ENCODE measurements at places on chromosomes 16 and 17.

GRCh38 chr16:58464047-58464915, 35.7 kb upstream of the NDRG4 start:
- DNase-seq, result no peak

DNA sequence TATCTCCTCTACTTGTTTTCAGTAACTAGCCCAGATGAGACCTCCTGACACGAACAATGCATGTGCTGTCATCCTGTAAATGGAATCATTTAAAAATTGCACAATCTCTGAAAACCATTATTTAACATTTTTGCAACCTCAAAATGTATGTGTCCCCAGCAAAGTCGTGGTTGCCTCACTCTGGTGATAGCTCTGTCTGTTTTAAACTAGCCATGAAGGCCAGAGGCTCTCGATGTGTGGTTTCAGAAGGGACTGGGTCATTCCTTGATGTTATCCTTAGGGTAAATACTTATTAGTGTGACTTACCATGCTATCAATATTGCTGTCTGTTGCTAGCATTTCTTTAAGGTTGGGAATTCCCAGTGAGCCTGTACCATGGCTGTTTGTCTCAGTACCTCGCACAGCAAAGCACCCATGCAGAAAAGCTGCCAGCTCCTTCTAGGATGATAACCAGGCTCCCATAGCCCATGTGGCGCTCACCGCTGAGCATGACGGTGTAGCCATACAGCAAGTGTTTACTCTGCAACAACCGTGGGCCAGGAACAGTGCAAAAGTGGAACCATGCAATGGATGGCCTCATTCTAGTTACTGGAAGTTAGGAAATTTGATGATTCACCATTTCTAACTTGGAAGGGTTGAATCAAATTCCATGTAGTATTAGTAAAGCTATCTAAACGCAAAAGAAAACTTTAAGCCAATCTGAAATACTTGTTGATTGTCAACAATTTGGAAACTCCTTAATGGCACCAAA, 2.9 kb upstream of the PGS1 start:
- no peak for DNase-seq

- no peak for DNase-seq
Observed at GRCh38 chr16:71244521-71244920, 14.0 kb upstream of the HYDIN start.

GRCh38 chr17:59516451-59516850, 49.0 kb upstream of the DHX40 start:
- DNase-seq, result no peak

GRCh38 chr17:57403236-57403635, 146.9 kb downstream of the MSI2 start:
- DNase-seq, result no peak

DNA sequence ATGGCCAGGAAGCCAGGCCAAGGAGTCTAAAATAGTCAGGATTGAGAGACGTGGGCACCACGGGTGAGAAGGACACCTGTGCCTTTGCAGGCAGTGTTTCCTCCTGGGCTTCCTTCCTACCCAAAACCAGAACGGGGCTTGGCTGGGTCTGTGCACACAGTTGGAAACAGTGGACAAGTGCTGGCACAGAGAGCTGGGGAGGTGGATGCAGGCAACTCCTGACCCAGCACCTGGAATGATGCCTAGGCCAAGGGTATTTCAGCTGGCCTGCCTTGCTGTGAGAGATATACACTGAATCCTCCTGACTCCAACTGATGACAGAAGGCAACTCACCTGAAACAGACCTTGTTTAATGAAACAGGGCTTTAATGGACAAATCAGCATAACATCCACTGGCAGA, 186.2 kb downstream of the SLC39A11 start:
- no peak for DNase-seq

- DNase-seq, result no peak
Observed at GRCh38 chr17:8563981-8564602, 66.4 kb downstream of the MYH10 start.

GRCh38 chr17:35046245-35046644, 17.3 kb downstream of the RFFL start:
- no peak for DNase-seq

- no peak for DNase-seq
Observed at GRCh38 chr17:50275279-50275678, 1.0 kb downstream of the TMEM92 start.

DNA sequence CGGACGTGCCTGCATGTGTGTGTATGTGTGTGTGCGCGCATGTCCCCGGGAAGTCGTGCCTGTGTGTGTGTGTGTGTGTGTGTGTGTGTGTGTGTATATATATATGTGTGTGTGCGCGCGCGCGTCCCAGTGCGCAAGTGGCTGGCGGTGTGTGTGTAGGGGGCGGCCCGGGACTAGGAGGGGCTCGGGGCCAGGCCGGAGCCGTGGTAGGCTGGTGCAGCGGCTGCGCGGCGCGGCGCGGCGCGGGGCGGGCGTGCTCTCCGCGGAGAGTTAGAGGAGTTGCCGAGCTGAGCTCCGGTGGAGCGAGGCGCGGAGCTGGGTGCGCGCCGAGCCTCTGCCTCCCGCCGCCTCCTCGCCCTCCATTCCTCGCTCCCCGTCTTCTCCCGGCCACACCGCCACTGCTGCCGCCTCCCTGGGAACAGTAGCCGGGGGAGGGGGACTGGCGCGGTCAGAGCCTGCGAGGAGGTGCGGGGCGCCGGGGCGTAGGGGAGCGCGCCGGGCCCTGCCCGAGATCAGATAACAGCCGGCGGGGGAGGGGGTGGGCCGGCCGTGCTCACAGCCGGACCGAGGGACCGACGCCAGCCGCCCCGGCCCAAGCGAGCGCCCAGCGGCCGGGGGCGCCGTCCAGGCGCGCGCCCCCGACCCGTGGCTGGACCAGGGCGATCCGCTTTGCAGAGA, at the start of gene KCNJ12:
TSS of gene KCNJ12 (plus strand) at position 277 of the 678 bp plus-strand sequence. CDS start 38,986 bp downstream, outside the sequence.
- no peak for DNase-seq

- no peak for DNase-seq
Observed at GRCh38 chr17:45155029-45155428, 6.6 kb upstream of the HEXIM2 start.

DNA sequence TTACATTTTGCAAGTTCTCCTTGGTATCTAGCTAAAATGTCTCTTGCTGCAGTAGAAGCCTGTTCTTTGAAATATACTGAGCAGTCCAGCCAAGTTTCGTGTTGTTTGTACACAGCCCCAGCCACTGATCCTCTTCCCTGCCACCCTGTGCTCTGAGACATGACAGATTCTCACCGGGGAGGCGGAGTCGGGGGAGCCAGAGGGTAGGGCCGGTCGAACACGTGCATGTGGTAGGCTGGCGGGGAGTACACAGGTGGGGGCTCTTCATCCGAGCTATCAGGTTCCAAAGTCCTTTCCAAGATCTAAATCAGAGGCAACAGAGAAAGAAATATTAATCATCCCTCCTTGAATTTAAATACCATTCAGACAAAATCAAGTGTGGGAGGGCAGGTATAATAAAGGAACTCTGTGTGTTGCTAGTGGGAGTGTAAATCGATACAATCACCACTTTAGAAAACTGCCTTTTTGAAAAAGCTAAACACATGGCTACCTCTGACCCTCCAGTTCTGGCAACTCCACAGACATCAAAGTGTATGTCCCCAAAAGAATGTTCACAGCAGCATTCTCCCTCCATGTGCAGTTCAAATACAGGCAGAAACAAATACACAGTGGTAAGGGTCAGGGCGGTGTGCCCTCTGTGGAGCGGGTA, 29.7 kb upstream of the MRPS23 start:
- no peak for DNase-seq

- no peak for DNase-seq
Observed at GRCh38 chr16:9170470-9170869, 79.0 kb downstream of the HAPSTR1 start.

GRCh38 chr16:54568906-54569807, 282.6 kb upstream of the IRX3 start:
- peak; percentile 21 for DNase-seq

- DNase-seq, result no peak
Observed at GRCh38 chr16:21101631-21102420, 48.8 kb downstream of the DNAH3 start.

DNA sequence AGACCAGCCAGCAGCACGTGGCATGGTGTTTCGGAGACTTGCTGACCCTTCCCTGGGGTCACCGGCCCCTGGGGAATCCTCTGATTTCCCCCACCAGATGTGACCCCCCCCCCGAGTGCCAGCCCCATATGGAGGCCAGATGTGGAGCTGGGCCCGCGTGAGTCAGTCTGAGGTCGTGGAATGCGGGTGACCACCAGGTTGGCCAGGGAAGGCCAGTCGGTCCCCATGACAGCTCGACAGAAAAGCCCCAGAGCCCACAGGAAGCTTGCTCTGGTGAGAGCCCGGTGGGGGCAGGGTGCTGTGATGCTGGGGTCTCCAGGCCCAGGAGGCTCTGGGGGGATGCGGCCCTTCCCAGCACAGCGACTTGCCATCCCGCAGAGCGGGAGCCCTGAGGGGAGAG, 209.0 kb downstream of the NTN1 start:
- no peak for DNase-seq

DNA sequence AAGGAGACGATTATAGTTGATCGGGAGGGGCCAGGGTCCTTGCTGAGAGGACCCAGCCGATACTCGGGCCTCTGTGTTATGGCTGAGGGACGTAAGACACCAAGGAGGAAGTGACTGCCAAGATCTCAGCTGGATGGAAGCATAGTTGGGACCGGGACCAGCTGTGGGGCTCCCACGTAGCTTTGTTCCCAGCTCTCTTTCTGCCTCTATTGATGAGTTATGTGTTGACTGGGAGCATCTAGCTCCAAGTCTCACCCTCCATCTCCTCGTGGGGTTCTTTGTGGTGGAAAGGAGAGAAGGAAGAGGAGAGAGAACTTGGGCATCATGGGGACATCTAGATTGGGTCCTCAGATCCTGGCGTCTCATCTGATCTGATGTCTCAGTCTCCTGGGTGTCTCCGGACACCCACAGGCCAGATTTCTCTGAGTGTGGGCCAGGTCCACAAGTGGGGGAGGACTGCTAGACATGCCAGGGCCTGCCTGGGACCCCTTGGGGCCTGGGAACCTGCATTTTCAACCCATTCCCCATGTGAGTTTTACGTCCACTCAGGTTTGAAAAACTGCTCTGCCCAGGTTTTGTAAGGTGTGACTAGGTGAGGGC, 1.0 kb downstream of the MGRN1 start:
- DNase-seq, result no peak

DNA sequence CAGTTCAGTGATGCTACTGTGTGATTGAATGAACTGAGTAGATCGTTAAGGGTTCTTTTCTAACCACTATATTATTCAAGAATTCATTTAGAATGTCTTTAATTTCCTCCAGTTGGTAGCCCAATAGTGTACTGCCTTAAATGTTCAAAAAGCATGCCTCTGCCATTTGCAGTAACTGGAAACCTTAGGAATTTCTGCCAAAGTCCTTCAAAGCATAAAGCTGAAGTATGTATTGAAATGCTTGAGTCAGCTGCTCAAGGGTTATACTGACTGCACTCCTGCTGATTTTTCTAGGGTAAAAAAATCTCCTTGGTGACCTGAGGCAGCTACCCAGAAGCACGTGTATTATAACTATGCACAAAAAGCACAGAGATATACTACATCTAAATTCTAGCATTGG, 56.5 kb downstream of the SNTB2 start:
- DNase-seq, result no peak

DNA sequence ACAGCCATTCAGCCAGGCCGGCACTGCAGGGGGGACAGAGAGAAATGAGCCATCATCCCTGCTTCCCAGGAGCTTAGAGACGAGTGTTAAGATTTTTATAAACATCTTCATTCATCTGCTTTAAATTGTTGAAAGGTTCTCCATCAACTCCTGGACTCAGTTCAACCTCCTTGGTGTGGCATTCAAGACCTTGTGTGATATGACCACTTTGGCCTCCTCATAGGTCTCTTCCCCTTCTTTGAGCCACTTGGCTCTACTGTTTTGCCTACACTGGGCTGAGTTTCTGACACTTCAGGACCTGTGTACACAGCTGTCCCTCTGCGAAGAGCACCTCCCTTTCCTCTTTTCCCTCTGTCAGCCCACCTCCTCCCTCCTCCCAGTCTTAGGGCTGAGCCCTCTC, 4.3 kb downstream of the DOC2B start:
- no peak for DNase-seq

DNA sequence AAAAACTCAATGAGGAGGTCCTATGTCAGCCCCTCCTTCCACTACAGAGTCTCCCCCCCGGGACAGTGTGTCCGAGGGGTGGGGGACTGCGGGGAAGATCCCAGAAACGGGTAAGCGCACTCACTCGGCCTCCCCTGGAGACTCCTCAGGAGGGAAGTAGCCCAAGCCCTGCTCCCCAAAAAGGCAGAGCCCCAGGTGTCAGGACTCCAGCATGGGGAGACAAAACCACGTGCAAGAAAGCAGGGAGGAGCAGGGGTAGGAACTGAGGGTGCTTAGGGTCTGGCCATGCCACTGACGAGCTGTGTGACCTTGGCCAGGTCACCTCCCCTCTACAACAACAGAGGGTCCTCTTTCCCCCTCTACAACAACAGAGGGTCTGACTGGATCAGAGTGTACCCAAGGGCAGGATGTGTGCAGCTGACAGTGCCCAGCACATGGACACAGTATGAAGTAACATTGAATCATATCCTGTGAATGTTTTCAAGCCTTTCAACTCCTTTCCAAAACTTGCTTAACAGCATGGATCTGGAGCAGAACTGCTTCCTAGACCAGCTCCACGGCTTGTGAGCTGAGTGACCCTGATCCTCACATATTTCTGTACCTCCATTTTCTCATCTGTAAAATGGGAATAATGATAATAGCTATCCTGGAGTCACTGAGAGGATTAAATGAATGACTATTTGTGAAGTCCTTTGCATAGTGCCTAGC, 2.1 kb upstream of the NAGS start:
- DNase-seq, result no peak

DNA sequence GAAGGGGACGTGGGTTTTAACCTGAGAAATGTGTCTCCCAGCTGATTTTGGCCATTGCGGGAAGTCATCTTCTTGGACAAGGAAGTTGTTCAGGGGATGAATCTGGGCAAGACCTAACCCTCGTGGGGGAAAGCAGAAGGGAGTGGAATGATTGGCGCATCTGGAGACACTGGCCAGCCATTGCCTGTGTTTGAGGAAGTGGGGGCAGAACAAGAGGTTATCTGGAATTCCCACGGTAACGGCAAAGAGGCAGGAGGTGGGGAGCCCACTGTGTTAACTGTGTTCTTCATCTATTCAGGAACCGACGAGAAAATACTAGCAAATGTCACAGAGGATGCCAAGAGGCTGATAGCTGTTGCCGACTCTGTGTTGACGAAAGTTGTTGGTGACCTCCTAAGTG, 66.9 kb downstream of the RNF213 start:
- DNase-seq, result no peak

- no peak for DNase-seq
Observed at GRCh38 chr17:43928609-43929008, 13.7 kb downstream of the PPY start.

DNA sequence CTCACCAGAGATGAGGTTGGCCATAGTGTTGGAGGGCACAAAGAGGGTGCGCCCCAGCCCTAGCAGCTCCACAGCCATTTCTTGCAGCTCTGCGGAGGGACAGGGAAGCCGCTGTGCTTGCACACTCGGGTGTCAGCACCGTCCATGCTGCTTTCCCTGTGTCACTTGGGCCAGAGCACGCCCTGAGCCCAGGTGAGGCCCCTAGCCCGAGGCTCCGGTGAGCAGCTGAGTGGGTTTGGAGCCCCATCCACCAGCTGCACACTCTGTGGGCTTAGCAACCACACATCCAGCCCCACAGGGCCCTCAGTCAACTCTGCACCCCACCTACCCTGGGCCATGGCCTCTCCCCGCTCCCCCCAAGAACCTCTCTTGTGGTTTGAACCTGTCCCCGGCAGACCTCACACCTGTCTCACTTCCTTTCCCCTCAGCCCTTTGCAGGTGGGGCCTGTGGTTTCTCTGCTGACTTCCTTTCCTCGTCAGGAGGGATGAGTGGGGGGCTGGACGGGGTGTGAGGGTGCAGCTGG, 20.7 kb downstream of the TMEM235 start:
- no peak for DNase-seq

- no peak for DNase-seq
Observed at GRCh38 chr17:79840269-79840988, 1.2 kb upstream of the CBX4 start.

Measured in renal cortex interstitium (tissue), 15 donors.